DMS79 (cell line): ENCODE measurements at places on chromosomes 6 and 20.

DNA sequence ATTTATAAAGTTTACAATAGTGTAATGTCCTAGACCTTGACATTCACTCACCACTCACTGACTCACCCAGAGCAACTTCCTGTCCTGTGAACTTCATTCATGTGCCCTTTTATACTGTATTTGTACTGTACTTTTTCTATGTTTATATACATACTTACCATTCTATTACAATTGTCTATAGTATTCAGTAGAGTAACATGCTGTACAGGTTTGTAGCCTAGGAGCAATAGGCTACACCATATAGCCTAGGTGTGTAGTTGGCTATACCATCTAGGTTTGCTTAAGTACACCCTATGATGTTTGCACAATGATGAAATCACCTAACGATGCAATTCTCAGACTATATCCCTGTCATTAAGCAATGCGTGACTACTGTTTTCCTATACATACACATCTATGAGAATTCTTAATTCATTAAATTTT, 17.5 kb downstream of the EDEM2 start:
- no peak for DNase-seq

DNA sequence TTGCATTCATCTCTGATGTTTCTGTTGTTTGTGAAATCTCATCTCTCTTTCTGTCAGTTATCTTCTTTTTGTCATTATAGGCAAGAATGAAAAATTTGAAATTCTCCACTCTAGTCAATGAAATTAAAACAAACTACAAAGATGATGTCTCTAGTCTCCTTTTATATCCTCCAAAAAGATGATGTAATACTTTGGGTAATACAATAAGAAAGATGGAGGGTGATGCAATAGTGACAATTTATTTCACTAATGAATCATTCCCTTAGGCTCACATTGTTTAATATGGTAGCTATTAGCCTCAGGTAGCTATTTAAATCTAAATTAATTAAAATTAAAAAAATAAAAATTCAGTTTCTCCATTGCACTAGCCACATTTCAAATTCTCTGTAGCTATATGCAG, 145.4 kb downstream of the UST start:
- DNase-seq, result no peak

- DNase-seq, result no peak
These were observed 91.3 kb downstream of the PSMB1 start for GRCh38 chr6:170461556-170462365.

DNA sequence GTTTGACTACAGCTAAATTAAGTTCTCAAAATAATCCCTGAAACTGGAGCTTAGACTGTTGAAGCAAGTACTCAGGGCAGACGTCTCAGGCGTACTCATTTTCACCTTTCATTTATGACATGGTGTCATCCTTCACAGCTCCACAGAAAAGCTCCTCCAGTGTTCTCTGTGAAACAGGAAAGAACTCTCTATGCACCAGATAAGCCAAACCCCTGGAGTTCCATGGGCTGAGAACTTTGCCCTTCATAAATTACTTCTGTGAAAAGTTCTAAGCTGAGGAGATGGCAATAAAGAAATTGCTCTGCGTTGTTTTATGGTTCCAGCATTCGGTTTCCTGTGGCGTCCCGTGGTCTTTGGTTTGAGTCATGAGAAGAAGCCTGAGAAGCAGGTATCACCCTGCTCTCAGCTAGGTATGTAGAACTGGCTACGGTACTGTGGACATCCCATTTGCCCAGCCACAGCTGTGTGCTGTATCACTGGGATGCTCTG, 20.2 kb upstream of the RREB1 start:
- no peak for DNase-seq

DNA sequence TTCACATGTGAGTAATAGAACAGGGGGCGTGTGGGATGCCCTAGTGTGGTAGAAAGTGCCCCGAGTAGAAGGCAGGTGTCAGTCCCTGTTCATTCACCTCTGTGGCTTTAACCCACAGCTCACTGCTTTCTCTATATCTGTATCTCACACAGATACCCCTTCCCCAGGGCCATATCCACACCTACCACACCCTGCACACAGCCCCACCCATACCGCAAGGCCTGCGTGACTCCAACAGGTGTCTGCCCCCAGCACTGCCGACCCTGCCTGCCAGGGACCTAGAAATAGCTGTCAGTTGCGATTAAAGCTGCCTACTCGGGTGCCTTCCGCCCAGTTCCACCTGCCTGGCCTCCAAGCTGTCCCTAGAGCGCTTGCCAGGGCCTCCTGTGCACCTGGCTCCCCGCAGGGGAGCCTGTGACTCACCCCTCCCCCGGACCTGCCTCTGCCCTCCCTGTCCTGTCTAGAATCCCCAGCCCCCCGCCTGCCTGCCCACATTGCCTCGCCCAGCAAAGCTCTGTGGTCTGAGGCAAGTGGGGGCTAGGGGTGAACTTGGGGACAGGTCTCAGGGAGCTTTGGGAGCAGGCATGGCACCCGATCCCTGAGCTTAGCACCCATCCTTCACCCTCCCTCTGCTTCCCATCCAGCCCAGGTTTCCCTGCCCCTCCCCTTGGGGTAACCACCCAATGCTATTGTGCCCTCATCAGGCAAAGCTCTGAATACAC, 38.3 kb upstream of the ID1 start:
- DNase-seq, result peak; percentile 74

GRCh38 chr20:45917790-45918141, 5.8 kb upstream of the PLTP start:
- DNase-seq, result no peak

GRCh38 chr20:36405255-36405654, 99.1 kb downstream of the DLGAP4 start:
- no peak for DNase-seq

GRCh38 chr20:40050596-40050995, 638.4 kb downstream of the MAFB start:
- DNase-seq, result no peak

DNA sequence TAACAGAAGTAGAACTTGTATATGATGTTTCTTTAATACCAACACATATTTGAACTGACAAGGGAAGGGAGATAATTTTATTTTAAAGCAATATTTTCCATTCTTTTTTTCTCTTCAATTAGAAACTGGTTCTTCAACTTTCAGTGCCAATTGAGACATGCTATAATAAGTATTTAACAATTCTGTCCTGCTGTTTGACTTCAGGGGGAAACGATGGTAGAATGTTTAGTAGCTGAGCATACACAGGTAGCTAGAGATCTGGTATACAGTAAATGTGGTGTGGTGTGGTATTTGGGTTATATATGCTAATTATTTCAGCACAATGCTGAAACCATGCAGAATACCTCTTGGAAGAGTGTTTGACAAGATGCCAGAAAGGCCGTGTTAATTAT, 156.9 kb downstream of the ARID1B start:
- peak; percentile 77 for DNase-seq

DNA sequence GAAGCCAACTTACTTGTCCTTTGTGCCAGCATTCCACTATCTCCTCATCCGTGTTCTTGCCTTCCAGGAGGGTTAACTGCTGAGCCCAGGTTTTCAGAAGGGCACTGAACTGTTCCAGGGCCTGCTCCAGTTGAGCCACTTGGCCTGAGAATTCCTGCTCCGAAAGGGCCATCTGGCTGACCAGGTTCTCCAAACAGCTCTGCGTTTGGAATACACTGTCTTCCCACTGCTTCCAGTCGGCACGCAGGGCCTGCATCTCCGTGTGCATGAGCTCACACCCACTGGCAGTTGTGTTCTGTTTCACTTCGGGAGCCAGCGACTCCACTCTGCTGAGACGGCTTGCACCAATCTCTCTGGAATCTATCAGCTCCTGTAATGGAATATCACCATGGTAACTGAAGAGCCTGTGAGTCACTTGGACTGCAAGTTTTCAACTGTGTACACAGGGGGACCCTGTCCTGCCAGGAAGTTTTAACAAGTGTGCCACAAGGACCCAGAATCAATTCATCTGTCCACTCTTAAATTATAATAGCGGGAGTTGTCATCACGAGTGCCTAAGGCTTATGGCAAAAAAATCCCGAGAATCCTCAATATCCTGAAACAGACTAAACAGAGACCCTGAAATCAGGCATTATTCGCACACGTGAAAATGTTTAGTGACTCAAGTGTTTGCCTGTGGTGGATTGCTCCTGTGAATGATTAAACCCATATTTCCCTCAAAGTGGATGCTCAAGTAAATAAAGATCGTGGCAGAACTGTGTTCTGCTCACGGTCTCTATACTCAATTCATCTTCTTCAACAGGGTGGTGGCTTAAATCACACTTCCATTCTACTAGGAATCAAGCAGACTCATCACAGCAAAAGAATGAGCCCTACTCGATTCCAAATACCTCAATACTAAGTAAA, 255.9 kb downstream of the SYNE1 start:
- DNase-seq, result no peak

DNA sequence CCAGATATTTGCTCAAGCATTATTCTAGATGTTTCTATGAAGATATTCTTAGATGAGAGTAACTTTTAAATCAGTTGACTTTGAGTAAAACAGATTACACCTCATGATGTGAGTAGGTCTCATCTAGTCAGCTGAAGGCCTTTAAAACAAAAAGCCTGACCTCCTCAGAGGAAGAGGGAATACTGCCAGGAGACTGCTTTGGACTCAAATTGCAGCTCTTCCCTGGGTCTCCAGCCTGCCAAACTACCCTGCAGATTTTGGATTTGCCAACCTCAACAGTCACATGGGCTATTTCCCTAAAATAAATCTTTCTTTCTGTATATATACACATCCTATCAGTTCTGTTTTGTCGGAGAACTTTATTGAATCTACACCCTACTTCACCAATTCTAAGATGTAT, 182.5 kb upstream of the TENT5A start:
- no peak for DNase-seq

DNA sequence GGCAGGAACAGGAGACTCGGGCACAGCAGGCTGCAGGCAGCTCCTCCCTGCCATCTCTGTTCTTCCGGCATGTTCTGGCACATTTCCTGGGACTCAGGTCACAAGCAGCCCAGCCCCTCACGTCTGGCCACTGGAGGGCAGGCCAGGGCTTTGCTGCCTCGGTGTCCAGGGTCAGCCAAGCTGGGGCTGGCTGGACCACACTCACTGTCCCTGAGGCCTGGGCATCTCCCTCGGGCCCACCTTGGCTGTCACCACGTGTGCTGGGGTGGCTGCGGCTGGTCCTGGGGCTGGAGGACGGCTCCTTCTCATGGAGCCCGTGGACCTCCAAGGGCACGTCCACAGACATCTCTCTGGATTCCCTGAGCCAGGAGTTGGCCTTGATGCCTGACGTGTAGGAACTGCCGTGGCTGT, 18.5 kb downstream of the FRMD1 start:
- no peak for DNase-seq

- DNase-seq, result no peak
These were observed 74.9 kb upstream of the TOX2 start for GRCh38 chr20:43839793-43840199.

- DNase-seq, result no peak
These were observed 672.6 kb upstream of the AGPAT4 start for GRCh38 chr6:161946461-161946860.

DNA sequence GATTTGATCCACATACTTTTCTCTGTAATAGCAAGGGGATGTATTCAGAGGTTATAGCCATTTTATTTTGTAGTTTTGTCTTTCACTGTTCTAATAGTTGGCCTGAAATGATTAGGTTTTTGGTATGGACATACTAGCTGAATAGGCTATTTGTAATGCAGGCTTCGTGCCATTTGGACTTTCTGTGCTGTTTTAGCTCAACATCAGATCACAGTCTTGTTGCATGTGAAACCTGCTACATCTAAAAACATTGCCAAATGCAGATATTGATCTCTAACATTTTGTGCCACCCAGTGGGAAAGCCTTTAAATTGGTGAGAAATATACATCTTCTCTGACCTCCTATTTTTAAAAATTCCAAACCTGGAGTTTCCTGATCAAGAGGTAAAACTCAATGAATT, 157.5 kb upstream of the SCGN start:
- DNase-seq, result no peak

DNA sequence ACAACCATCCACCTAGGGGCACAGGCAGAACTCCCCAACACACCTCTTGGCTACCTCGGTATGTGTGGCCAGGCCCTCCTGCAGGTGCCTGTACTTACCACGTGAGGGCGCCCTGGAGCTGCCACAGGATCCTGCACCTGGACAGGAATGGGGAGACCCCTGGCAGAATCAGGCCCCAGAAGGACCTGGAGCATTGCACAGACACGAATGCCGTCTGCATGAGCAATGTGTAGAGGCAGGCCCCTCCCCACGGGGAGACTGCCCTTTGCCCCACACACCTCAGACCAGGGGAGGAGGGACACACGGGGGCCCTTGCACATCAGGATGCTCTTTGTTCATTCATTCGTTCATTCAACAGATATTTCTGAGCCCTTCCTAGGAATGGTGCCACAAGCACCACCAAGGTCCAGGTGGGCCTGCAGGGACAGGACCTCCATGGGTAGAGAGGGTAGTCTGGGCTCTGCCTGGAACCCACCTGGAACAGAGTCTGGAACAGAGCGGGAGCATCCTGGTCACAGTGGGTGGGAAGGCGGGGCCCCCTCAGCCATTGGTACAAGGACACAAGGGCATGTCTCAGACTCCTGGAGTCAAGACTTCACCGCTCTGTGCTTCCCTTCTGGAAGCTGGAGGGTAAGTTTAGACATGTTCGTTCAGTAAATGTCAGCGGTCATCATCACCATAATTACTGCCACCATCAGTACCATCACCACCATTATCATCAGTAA, 32.3 kb downstream of the YTHDF1 start:
- DNase-seq, result peak; percentile 51

GRCh38 chr6:37143585-37143984, 26.4 kb upstream of the PIM1 start:
- no peak for DNase-seq

- no peak for DNase-seq
These were observed 14.7 kb upstream of the SIM1 start for GRCh38 chr6:100479179-100480035.

DNA sequence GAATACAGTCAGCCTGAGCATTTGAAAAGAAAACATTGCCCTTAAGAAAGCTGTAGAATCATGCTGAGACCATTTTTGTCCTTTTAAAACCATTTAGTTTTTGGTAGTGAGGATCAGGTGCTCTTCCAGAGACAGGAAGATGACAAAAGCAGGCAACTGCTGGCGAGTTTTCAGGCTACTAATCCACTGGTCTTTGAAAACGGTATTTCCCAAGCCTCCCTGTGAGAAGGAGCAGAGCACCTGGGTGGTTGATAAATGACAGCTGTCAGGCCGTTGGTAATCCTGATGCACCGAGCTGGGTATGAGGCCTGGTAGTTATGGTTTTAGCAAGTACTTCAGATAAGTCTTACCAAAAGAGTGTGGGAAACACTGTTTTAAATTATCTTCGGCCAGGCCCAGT, 10.1 kb upstream of the SEC63 start:
- no peak for DNase-seq

DNA sequence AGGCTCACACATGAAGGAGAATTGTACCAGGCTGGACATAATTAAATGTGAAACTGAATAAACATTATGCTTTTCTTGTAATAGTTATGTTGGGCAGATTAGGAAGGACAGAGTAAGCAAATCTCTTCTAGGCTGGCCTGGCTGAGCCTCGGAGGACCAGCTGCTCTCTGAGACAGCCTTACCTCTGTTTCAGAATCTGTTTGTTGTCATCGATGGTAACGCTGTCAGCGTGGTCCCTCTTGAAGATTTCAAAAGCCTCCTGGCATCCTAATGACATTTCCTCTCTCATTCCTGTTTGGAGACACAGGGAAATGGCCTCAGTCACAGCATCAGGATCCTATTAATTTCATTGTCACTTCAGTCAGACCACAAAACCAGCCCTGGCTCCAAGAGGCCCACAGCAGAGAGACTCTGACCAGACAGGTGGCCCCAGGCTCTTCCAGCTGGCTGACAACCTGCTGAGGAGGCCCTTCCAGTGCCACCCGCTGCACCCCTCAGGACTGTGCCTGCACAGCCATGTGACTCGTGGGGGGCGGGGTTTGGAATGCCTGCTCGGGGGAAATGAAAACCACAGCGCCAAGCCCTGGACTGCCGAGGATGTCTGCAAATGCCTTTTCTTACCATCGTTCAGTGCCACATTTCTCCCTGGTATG, 108.5 kb upstream of the KCNK16 start:
- DNase-seq, result peak; percentile 95
